ENCODE measurements at places on chromosomes 5 and 9.

- no peak overlapping the region for H3K27ac ChIP-seq
- no peak overlapping the region for H3K4me3 ChIP-seq
- no peak for DNase-seq
- H3K36me3 ChIP-seq = no peaks in the 10 kb centered on the region
- H3K4me1 ChIP-seq = peaks cover 5% of the 10 kb centered on the region
Observed at GRCh38 chr5:133993185-133993936, 11.4 kb downstream of the VDAC1 start.

- no peak overlapping the region for H3K4me3 ChIP-seq
- H3K27me3 ChIP-seq = no peaks in the 10 kb centered on the region
- no peak overlapping the region for H3K27ac ChIP-seq
- no peaks in the 10 kb centered on the region for H3K36me3 ChIP-seq
Observed at GRCh38 chr5:145324767-145325479, 510.2 kb downstream of the PRELID2 start.

DNA sequence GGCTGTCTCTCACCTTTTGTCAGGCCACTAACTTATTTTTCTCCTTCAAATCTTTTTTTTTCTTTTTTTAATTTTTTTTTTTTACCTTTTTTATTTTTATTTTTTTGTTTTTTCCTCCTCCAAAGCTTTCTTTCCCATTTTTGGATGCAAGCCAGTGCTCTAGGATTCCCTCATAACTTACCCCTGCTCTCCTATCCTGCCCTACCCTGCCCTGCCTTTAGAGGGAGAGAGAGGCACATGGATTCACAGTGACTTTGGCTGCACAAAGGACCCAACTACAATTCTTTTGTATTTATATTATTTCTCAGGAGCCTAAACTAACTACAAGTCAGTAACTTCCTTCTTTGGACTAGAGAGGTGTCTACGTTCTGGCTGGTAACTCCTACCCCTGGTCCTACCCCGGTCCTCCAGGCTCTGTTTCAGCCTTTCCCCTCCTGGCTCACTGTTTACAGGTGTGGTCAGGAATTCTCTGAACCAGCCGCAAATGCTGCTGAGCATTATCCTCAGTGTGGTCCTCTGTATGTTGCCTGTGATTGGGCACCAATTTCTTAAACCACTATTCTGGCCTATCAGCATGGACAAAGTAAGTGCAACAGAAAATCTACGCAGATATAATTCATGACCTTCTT lies 8.4 kb upstream of the RUSC2 start:
- H3K27me3 ChIP-seq = no peaks in the 10 kb centered on the region
- no peak for DNase-seq
- no peaks in the 10 kb centered on the region for H3K36me3 ChIP-seq

DNA sequence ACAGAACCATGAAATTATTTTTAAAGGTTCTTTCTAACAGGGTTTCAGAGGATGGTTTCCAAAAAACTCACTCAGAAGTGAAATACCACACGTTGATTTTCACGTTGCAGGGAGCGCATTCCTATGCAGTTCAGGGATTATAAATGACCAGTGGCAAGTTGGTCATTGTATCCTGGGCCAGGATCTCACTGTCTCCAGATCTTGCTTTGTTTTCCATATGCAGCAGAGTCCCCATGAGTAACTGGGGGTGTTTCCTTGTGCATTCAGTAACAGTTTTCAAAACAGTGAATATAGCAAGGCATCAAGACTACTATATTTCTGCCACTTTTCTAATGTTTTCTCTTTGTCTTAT lies 1064.9 kb upstream of the DMAC1 start:
- H3K27ac ChIP-seq = no peak overlapping the region
- DNase-seq = no peak
- H3K36me3 ChIP-seq = no peaks in the 10 kb centered on the region
- no peaks in the 10 kb centered on the region for H3K4me1 ChIP-seq
- no peaks in the 10 kb centered on the region for H3K27me3 ChIP-seq
- no peak overlapping the region for H3K4me3 ChIP-seq

DNA sequence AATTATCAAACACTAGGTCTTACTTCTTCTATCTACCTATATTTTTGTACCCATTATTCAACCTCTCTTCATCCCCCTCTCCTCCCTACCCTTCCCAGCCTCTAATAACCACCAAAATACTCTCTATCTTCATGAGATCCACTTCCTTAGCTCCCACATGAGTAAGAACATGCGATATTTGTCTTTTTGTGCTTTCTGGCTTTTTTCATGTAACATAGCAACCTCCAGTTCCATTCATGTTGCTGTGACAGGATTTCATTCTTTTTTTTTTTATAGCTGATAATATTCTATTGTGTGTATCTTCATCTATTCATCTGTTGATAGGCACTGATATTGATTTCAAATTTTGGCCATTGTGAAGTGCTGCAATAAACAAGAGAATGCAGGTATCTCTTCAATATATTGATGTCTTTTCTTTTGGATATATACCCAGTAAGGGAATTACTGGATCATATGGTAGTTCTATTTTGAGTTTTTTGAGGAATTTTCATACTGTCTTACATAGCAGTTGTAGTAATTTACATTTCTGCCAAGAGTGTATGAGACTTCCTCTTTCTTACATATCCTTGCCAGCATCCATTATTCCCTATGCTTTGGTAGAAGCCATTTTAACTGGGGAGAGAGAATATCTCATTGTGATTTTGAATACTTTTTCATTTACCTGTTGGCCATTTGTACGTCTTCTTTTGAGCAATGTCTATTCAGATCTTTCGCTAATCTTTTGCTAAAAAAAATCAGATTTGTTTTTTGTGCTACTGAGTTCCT lies 156.8 kb downstream of the DCP2 start:
- H3K27me3 ChIP-seq = no peaks in the 10 kb centered on the region
- no peak overlapping the region for H3K27ac ChIP-seq
- no peaks in the 10 kb centered on the region for H3K4me1 ChIP-seq

GRCh38 chr5:152349683-152350526 lies 55.2 kb downstream of the NMUR2 start:
- H3K36me3 ChIP-seq = no peaks in the 10 kb centered on the region
- H3K4me1 ChIP-seq = no peaks in the 10 kb centered on the region
- no peak overlapping the region for H3K27ac ChIP-seq
- DNase-seq = no peak
- no peaks in the 10 kb centered on the region for H3K27me3 ChIP-seq
- H3K4me3 ChIP-seq = no peak overlapping the region

DNA sequence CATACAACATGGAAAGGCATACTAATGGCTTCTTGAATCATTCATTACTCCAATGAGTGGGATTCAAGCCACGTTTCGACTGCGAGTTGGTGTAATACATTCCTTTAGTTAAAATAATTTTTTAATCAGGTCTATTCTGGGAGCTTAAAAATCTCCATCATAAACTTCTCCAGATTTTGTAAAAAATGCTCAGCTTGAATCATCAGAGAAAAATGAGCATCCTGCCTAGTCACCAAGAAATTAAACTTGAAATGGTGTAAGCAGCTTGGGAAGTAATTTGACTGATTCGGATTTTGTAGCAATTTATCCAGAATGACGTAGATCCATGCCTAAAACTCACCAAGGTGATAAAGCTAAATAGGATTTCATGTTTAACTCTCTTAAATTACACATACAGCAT lies 165.7 kb downstream of the SLCO4C1 start:
- H3K27ac ChIP-seq = no peak overlapping the region
- DNase-seq = no peak
- H3K4me3 ChIP-seq = no peak overlapping the region
- no peaks in the 10 kb centered on the region for H3K36me3 ChIP-seq

GRCh38 chr9:73701415-73702057 lies 549.9 kb downstream of the ANXA1 start:
- H3K4me3 ChIP-seq = no peak overlapping the region
- H3K4me1 ChIP-seq = no peaks in the 10 kb centered on the region
- no peak for DNase-seq
- H3K36me3 ChIP-seq = no peaks in the 10 kb centered on the region
- no peak overlapping the region for H3K27ac ChIP-seq

- H3K4me1 ChIP-seq = peaks cover 58% of the 10 kb centered on the region
- no peak overlapping the region for H3K4me3 ChIP-seq
- H3K27me3 ChIP-seq = no peaks in the 10 kb centered on the region
- H3K36me3 ChIP-seq = no peaks in the 10 kb centered on the region
- peak; percentile 48 for DNase-seq
Observed at GRCh38 chr5:150583541-150584225, 56.8 kb upstream of the SYNPO start.

DNA sequence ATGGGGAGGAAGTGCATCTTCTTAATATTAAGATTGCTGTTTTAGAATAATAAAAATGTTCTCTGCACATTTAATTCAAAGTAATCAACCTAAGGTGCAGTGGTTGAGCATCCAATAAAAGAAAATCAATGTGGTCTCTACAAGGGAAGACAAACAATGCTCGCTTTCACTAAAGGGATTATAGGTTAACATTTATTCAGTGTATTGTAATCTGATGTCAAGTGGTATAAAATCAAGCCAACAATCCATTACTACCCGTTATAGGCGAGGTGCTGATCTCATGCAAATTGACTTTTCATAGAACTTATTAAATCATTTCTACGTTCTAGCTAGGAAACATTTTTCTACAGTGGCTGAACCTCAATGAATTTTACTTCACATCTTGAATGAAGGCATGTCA lies 773.9 kb downstream of the NR2F1-AS1 start:
- no peaks in the 10 kb centered on the region for H3K36me3 ChIP-seq
- no peak overlapping the region for H3K4me3 ChIP-seq

DNA sequence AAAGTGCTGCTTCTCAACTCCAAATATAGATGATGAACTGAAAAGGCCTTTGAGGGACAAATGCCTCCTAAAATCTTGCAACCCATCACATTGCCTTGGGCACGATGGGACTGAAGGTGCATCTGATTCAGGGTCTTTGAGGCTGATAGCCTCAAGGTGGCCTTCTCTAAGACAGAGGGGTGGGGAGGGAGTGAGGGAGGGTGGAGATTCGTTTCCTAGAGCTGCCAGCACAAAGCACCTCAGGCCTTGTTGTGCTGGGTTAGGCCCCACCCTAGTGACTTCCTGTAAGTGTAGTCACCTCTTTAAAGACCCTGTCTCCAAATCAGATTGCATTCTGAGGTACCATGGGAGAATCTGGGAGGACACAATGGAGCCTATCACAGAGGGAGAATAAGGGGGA lies 57.1 kb downstream of the BARX1 start:
- H3K4me1 ChIP-seq = no peaks in the 10 kb centered on the region
- no peak overlapping the region for H3K27ac ChIP-seq

- no peak for DNase-seq
- no peaks in the 10 kb centered on the region for H3K27me3 ChIP-seq
- no peak overlapping the region for H3K27ac ChIP-seq
- no peaks in the 10 kb centered on the region for H3K36me3 ChIP-seq
- no peaks in the 10 kb centered on the region for H3K4me1 ChIP-seq
Observed at GRCh38 chr5:177959315-177959714, 36.7 kb downstream of the PROP1 start.

DNA sequence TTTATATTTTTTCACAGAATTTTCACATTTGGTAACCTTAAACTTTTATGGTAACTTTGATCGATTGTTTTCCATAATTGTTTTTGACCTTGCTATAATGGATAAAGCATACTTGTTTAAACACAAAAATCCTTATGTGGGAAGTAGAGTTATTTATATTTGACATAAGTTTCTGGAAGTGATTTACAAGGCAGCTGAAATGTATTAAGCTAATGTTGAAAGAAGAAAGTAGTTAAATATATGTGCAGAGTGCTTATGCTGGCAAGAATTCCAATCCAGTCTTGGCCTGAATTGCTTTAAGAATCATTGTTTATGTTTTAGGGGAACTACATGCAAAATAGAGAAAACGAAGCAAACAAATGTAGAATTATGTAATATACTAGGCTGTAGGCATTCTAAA lies 763.6 kb downstream of the TAF11L14 start:
- no peak overlapping the region for H3K27ac ChIP-seq
- no peaks in the 10 kb centered on the region for H3K27me3 ChIP-seq
- no peak overlapping the region for H3K4me3 ChIP-seq
- no peaks in the 10 kb centered on the region for H3K4me1 ChIP-seq
- no peak for DNase-seq

GRCh38 chr5:29697785-29698414 lies 1495.6 kb upstream of the CDH6 start:
- DNase-seq = no peak
- H3K4me3 ChIP-seq = no peak overlapping the region
- no peaks in the 10 kb centered on the region for H3K4me1 ChIP-seq

- no peak for DNase-seq
- H3K4me1 ChIP-seq = no peaks in the 10 kb centered on the region
- H3K27ac ChIP-seq = no peak overlapping the region
- no peak overlapping the region for H3K4me3 ChIP-seq
Observed at GRCh38 chr5:424301-425110, 18.5 kb upstream of the EXOC3 start.

- no peak overlapping the region for H3K27ac ChIP-seq
- H3K36me3 ChIP-seq = no peaks in the 10 kb centered on the region
- no peak for DNase-seq
- no peak overlapping the region for H3K4me3 ChIP-seq
- no peaks in the 10 kb centered on the region for H3K4me1 ChIP-seq
Observed at GRCh38 chr5:11803436-11803835, 100.8 kb downstream of the CTNND2 start.

GRCh38 chr5:54537725-54538124 lies 20.2 kb downstream of the SNX18 start:
- H3K4me1 ChIP-seq = no peaks in the 10 kb centered on the region
- no peaks in the 10 kb centered on the region for H3K27me3 ChIP-seq
- DNase-seq = no peak
- H3K4me3 ChIP-seq = no peak overlapping the region

DNA sequence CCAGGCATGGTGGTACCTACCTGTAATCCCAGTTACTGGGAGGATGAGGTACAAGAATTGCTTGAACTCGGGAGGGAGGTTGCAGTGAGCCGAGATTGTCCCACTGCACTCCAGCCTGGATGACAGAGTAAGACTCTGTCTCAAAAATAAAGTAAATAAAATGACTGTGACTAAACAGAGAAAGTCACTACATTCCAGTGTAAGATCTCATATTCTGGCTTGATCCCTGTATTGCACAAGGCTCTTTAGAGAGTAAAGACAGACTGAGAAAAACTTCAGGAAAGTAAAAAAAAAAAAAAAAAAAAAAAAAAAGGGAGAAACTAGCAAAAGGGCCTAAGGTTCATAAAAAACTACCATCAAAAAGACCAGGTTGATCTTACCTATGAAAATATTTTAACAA lies 106.6 kb upstream of the PJA2 start:
- H3K27me3 ChIP-seq = no peaks in the 10 kb centered on the region
- H3K4me3 ChIP-seq = no peak overlapping the region
- no peaks in the 10 kb centered on the region for H3K36me3 ChIP-seq
- DNase-seq = no peak

GRCh38 chr5:79938468-79938867 lies 52.6 kb downstream of the MTX3 start:
- H3K27ac ChIP-seq = no peak overlapping the region
- H3K36me3 ChIP-seq = no peaks in the 10 kb centered on the region
- H3K27me3 ChIP-seq = no peaks in the 10 kb centered on the region

GRCh38 chr9:79885093-79885857 lies 313.5 kb downstream of the TLE4 start:
- H3K27ac ChIP-seq = no peak overlapping the region
- DNase-seq = no peak
- H3K27me3 ChIP-seq = no peaks in the 10 kb centered on the region

DNA sequence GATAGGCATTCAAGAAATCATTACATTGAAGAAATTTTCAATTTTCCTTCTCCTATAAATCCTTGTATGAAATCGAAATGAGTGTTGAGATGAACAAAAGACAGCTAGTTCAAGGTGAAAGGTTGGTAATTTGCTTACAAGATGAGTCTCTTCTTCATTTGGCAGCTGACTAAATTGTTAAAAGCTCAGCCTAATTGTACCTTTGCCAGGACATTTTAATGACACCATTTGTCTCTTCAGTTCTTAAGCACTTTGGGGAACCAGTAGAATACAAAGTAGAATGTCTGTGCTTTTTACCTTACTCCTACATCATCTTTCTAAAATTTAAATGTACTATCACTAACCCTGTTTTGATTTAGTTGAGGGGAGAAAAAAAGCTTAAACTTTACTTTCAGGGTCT lies 59.4 kb downstream of the GRAMD2B start:
- DNase-seq = no peak
- peaks cover 86% of the 10 kb centered on the region for H3K36me3 ChIP-seq
- no peaks in the 10 kb centered on the region for H3K4me1 ChIP-seq
- no peak overlapping the region for H3K27ac ChIP-seq
- H3K27me3 ChIP-seq = no peaks in the 10 kb centered on the region
